ENCODE measurements at places on chromosomes 2 and 18.

DNA sequence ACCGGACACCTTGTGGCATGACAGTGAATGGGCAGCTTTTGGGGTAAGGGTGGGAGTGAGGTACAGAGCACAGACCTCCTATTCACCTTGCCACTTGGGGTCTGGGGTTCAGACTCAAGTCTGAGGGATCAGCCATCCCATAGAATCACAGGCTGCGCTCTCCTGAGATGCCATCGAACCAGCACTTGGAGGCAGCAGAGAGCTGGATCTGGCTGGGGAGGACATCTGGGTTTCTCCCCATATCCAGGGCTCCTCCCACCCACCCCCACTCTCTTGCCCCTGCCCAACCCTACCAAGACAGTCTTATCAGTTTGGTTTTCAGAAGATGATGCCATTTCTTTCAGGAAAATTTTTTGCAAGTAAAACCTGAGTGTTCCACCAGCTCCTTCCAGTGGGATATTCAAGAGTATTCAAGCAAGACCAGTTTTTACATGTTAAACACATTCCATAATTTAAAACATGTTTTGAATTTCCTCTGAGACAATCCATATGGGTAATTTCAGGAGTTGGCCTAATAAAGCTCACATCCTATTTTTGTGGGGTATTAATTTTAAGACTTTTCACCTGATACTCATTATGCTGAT is 29.2 kb upstream of the TEX44 start:
- DNase-seq: no peak

DNA sequence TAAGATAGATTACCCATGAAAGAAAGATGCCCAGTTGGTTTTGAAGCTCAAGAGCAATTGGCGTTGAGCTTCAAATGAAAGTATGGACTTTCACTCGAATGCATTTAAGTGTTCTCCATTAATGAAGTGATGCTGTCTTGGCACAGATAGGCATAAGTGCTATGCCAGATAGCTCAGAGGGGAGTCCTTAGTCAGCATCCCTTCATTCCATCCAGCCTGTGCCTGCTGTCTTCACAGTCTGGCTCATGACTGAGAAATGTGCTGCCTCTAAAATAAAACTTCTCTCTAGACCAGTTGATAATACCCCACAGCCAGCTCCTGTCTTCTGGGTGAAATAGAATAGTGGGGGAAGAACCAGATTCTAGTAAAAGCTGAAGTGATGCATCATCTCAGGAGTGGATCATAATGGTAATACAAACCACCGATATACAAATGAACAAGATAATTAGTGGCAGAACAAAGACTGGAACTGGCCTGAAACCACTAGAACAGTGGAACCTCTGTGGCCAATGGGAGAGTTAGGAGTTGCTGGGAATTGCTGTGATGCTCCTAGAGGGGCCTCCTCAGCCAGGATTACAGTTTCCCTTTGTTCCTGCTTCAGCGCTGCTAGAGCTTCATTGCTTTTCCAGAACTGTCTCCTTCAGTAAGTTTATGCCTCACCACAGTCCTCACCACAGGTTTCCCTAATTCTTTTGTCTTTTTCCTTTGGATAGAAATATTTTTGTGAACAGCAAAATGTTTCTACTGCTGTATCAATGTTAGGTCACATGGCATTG is 359.3 kb downstream of the KIAA1328 start:
- DNase-seq: no peak

GRCh38 chr2:85698880-85699254 is 4.7 kb downstream of the GNLY start:
- no peak for DNase-seq

- DNase-seq: no peak
Measured at GRCh38 chr18:66342577-66342976, 261.3 kb downstream of the CDH19 start.

- no peak for DNase-seq
Measured at GRCh38 chr18:53946594-53946993, 277.9 kb downstream of the MBD2 start.

DNA sequence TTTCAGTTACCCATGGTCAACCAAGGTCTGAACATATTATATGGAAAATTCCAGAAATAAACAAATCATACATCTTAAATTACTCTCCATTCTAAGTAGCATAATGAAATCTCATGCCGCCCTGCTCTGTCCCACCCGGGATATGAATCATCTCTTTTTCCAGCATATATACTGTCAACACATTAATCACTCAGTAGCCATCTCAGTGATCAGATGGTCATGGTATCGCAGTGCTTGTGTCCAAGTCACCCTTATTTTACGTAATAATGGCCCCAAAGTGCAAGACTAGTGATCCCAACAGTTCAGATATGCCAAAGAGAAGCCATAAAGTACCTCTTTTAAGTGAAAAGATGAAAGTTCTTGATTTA is 43.8 kb downstream of the OSBPL6 start:
- no peak for DNase-seq

DNA sequence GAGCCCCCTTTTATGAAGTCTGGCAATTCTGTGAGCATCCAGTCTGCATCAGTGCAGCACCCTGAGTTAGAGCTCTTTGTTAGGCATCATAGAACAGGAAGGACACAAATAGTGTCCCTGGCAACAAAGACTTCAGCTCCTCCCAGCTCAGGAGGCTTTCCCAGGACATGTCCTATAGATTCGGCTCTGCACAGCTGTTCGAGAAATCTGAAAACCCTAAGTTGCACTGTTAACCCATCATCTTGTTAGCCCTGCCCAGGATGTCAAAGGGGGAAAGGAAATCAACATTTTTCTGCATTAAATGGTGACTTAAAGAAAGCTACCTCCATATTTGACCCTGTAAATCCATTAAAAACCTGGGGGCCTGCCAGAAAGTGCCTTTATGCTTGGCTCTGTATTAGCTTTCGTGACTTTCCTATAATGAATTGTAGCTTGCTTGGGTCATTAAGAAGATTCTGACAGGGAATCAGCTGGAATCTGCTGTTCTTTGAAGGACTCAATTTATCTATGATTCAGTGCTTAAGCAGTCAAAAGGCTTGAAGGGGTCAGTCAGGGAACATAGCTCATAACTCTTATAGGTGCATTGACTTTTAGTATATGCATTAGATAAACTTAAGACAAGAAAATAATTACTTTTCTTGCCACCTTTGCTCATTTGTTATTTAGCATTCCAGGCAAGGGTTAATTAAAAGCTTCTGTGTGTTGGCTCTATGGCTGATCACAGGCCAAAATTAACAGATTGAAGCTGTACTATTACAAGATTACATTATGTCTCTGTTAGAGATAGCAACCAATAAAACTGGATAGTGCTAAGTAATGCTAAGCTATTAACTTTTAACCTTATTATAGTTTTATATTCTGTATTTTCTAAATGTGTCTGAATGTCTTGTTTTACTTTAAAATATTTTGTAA is 20.6 kb downstream of the ERMN start:
- no peak for DNase-seq

DNA sequence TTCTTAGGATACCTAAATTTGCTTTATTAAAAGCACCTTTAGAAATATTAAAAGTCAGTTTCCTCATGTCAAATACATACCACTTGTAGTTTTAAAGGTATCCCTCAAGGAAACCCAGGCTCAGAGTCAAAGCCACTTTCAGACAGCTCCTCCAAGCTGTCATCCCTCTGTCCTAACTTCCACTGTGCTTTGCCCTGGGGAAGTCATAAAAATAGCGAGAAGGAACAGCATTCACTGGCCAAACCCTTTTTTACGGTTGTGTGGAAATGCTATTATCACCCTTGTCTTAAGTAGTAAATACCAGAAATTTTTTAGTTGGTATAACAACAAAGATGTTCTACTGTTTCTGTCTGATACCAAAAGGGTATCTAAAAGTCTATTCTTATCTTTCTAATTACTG is 680.5 kb downstream of the ZEB2 start:
- DNase-seq: no peak

DNA sequence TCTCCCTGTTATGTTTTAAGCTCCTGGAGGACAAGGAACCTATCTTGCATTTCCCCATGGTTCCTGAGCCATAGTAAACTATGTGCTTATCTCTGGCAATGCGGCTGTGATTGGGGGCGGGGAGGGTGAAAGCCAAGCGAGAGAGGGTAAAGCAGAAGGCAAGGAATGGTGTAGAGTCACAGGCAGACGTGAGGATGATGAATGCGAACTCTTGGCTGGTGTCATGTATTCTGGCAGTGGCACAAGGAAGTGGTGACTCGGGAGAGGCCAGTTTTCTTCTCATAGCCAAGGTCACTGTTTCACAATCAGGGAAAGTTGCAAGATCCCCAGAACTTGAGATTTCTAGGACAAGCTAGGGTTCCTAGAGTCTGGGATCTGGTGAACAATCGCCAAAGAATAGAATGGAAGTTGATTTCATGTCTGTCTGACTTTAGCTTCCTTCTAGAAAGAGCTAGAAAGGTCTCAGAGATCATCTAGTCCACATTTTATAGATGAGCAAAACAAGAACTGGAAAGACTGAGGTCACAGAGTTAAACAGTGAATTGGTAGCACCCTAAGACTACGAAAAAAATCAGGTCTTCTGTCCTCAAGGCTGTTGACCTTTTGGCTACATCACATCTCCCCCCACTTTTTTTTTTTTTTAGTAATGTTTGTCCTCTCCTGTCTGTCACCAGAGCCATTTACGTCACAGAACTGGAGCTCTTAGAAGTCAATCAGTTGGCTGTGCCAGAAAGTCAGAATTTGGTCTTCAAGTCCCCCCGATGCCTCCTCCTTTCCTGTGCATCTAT is 137.0 kb downstream of the BCL11A start:
- no peak for DNase-seq

DNA sequence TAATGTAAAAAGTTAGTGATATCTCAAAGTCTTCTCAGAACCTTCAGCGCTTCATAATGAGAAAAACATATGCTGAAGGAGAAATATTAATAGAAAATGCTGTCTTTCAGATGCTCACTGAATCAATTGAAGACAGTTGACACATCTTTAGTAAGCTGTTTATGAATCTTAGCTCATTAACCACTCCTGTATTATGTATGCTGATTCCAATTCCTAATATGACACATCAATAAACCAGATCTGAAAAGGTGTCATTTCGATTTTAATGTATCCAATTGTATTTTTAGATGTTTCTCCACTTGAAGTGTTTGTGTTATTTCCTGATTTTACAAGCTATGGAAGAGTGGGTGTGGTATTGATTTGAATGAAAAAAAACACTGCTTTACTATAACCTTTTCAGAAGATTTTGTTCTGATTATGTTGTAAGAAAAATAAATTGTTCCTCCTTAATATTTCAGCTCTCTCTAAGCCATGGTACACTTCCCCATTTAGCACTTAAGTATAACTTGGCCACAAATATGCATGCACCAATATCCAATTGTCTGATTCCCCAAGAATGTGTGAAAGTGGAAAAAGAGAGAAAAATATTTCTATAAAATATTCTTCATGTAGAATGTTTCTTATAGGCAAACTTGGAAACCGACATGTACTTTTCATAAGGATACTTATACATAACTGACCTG is 569.8 kb downstream of the ARHGAP15 start:
- DNase-seq: no peak

DNA sequence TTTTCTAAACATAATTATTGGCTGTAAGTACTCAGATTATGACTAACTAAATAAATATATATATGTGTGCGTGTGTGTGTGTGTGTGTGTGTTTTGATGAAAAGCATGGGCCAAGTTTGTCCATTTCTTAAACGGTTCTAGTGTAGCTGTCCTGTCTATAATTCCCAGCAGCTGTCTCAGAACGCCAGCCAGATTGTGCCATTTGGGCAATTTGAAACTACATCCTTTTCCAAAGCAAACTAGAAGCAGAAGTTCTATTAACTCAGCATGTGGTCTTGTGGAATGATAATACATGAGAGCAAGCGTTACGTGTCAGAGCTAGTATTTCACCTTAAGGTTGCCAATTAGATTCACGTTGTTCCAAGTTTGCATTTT is 1.7 kb downstream of the ARHGAP28 start:
- DNase-seq: no peak

DNA sequence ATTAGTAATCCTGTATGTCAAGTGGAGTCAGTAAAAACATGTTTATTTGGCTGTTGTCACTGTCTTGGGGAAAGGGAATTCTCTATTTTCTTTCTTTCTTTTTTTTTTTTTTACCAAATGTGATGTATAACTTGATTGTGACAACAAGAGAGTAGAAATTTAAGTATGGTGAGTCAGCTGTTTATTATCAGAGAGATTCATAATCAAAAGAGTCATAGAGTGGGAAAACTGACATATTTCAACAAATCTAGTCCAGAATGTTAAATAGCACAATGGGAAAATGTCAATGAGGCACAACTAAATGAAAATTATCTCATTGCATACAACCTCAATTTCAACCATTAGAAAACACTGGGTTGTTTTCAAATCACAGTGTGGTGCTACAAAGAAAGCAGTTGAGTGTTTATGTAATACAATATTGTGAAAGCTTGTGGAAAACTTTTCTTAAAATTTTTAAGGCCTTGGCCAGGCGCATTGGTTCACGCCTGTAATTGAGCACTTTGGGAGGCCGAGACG is 111.9 kb upstream of the DTNA start:
- no peak for DNase-seq

GRCh38 chr2:144310889-144311608 is 208.9 kb downstream of the ZEB2 start:
- DNase-seq: no peak

DNA sequence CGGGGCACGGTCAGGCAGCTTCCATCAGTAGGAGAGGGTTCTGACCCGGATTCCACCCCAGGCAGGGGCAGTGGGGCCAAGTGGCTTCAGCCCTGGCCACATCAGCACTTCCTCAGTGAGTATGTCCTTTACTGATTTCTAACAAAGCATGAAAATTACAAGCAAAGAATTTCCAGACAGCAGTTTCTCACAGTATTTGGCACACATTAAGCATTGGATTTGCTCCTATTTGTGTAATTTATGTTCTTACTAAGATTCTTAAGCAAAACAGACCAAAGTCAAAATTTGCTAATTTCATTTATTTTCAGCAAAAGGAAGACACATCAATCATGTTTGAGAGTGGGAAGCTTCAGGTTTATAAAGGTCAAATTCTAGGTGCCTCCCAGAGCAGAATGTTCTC is 73.3 kb upstream of the NFATC1 start:
- DNase-seq: no peak

GRCh38 chr2:134717286-134718022 is 1.3 kb downstream of the TMEM163 start:
- DNase-seq: no peak

GRCh38 chr2:176514805-176515500 is 245.7 kb downstream of the MTX2 start:
- DNase-seq: no peak

GRCh38 chr2:62472312-62472711 is 33.7 kb downstream of the TMEM17 start:
- DNase-seq: no peak

DNA sequence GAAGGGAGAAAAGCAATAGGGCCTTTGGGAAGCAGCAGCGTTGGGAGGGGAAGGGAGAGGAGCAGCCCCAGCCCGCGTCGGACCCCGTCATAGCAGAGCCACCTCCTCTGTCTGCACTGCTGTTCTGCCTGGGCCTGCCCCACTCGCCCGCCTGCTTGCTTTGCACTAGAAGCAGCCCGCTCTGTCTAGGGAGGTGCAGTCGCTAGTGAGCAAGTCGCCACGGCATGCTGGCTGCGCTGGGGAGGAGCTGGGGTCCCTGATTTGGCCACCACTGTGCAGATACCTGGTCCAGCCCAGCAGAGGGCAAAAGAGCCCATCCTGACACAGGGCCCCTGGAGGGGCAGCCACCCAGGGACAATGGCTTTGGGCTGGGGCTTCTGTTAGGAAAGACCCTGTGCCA is 8.0 kb upstream of the TMEM214 start:
- no peak for DNase-seq

GRCh38 chr2:188410504-188411235 is 119.0 kb downstream of the GULP1 start:
- no peak for DNase-seq

GRCh38 chr18:37525262-37525585 is 40.4 kb downstream of the CELF4 start:
- DNase-seq: no peak

- DNase-seq: no peak
Measured at GRCh38 chr2:183901931-183902330, 696.4 kb upstream of the ZNF804A start.

Data from CD8-positive, alpha-beta memory T cell (primary cell).